ENCODE measurements at places on chromosomes 3 and 15.

- DNase-seq: no peak
Measured at GRCh38 chr3:37197810-37198371, 23.5 kb upstream of the LRRFIP2 start.

DNA sequence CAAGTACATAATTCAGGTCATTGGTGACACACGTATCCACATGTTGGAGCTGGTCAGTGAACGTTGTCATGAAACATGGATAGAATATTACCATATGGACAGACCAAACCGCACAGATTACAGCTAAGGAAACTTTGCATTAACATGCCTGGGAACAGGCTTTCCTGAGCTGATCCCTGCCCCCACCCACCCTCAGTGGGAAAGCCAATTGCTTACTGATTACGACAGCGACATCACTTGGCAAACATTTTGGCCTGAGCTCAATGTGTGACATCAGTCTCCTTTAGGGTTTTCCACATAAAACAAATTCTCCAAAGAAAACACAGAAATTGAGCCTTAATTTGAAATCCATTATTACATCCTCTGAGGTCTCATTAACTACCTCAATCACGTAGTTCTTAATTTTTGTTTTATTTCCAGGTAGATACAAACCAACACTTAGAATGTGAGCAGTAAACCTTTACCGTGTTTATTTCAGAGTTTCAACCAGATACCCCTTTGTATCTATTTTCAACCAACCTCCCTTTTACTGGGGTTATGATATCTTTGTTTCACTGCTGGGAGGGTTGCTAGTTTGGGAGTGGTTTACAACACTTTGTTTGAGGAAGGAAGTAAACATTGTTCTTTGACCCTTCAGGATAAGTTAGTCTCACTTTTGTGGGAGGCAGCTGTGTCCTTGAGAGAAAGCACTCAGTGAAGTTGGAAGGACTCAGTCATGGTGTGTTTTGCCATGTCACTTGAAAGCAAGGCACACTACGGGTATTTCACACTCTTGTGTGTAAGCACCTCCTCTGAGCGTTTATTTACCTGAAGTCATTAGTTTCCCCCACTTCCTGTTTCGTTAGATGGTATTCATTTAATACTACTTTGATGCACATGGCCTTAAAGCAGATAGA lies 103.1 kb downstream of the CMSS1 start:
- no peak for DNase-seq

- DNase-seq: no peak
Measured at GRCh38 chr3:168338161-168338560, 242.4 kb upstream of the GOLIM4 start.

GRCh38 chr15:51067510-51067909 lies 27.2 kb downstream of the TNFAIP8L3 start:
- DNase-seq: no peak

DNA sequence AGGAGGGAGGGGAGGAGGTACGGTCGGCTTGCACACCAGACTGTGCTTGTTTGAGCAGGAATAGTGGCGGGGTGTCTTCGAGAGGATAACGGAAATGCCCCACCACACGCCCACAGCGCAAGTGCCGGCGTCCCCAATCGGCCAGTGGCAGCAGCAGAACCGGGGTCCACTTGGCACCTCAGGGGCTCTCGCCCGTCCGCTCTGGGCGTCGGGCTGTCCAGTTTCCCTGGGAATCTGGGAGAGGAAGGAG lies 53.7 kb downstream of the CCDC54 start:
- peak; percentile 26 for DNase-seq

GRCh38 chr15:94297558-94297957 lies 66.2 kb downstream of the MCTP2 start:
- DNase-seq: no peak

DNA sequence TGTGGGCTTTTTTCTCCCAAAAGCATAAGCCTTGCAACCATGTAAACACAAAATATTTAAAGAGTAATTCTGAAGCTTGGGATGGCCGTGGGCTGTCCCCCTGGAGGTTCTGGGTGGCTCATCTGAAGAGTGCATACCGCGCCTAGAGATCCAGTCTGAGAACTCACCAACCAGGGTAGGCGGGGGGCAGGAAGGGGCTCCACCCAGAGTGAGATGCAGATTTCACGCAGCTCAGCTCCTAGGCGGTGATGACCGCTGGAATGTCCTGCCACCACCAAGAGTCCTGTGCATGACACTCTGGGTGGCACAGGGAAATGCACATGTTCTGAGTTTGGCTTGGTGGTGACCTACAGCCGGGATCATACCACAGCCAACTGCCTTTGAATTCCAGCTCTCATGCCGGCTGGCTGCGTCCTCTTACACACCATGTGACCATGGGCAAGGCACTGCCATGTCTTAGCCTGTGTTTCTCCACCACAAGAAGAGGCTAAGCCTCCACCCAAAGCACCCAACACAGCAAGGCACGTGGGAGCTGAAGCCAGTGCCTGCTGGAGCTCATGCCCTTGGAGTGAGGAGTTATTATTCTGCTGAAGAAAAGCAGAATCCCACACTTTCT lies 125.1 kb upstream of the IQSEC1 start:
- no peak for DNase-seq

- no peak for DNase-seq
Measured at GRCh38 chr3:112629425-112629824, 11.5 kb downstream of the CCDC80 start.

DNA sequence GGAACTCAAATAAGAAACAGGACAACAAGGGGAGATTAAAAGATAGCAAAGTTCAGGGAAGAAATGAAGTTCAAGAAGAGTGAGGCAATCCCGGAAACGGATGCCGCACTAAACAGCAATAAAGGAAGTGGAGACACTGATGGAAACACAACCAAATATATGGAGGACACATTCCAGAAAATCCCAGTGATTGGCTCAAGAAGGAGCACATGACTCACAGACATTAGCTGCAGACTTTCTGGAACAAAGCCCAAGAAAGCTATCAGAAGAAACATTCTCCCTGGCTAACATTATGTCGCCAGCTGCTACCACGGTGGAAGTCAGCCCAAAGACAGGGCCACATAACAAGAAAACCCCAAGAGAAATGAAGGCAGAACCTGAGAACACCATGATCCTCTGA lies 18.1 kb upstream of the VGLL4 start:
- DNase-seq: no peak

GRCh38 chr15:63991706-63992105 lies 54.6 kb downstream of the DAPK2 start:
- DNase-seq: no peak

DNA sequence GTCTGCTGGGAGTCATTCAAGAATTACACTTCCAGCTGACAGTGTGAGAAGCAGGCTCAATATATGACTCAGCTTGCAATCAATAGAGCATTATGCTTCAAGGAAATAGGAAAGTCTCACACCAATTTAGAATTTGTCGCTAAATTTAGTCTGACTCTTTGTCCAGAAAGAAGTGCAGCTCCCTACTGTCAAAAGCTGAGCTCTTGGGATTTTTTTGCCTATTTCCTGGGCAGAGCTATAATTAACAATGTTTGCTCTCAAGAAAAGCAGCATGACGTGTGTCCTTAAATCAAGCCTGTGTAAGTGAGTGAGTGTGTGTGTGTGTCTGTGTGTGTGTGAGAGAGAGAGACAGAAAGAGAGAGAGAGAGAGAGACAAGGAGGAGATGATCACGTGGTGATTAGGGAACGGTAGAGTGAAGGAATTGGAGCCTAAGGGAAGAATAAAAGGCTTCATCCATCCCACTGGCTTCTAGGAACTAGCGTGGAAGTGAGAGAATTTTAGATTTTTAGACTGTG lies 16.4 kb upstream of the SLC35G2 start:
- DNase-seq: no peak

DNA sequence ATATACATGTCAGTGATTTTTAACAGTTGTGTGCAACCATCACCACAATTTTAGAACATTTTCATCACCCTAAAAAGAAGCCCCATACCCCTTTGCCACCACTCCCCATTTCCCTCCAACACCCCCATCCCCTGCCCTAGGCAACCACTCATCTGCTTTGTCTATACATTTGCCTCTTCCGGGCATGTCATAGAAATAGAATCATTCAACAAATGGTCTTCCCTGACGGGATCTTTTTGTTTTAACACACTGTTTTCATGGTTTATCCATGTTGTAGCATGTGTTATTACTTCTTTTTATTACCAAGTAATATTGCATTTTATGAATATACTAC lies 4.0 kb downstream of the VILL start:
- DNase-seq: no peak

DNA sequence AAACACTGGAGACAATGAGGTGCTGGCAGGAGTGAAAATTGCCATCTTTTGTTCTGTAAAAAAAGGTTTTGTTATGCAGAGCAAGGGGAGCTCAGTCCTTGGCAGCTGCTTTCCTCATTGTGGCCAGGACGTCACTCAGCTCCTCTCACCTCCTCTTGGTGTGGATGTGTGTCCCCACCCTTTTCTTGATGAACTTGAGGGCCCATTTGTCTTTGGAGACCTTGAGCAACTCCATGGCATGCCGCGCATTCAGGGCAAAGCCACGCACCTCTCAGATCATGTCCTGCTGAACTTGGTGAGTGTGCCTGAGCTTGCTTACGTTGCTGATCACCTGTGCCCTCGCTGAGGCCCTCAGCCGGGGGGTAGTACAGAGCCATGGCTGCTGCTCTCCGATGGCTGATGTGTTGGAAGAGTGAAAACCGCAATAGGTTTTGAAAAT lies 24.5 kb upstream of the BDH1 start:
- DNase-seq: no peak

DNA sequence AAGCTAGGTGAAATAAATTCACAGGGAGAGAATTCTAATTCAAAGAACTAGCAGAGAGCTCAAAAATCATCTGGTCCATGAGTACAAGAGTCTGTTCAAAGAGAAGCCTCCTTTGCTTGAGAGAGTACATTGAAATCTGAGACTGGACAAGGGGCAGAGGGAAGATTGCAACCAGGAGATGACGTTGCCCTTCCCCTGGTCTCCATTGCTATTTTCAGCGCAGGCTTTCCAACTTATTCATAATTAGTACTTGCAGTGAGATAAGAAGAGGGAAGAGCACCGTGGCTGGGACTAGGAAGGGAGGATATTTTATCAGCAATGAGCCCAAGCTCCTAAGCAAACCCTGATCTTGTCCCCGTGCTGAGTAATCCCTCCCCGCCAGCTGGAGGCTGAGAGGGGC lies 251.8 kb upstream of the RORA start:
- no peak for DNase-seq

- no peak for DNase-seq
Measured at GRCh38 chr3:4824926-4825325, 154.3 kb upstream of the BHLHE40 start.

DNA sequence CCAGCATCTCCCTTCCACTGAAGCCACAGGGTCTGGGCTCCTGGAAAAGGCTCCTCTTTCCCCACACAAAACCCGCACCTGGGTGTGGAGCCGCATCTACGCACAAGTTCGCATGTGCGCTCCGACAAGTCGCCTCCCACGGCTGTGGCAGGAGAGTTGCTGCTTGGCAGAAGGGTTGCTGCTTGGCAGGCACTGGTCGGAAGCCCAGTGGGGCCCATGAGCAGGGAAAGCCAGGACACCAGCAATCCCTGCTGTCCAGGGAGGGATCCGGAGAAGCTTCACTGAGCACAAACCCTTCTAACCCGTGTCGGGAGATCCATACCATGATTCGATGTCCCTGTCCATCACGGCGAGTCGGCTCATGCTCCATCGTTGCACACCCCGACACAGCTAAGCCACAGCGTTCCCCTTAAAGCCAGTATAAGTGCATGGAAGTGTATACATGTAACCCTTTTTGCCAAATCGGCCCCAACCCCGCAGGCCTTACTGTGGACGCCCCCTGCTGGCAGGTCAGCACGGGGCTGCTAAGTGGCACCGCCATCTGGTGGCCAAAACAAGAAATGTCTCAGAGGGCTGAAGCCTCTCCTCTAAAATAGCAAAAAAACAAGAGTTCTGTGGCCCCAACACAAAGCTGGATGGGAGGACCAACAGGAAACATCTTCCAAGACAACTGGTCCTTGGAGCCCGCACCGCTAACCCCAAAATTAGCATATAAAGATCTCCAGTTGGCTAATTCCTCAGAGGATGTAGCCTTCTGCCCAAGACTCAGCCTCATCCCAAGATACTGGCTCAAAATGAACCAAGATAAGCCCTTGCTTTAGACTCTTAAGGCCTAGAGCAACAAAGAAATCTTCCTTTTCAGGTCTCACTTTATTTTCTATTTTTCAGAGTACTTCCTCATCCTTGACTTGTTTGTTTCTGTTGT lies 8.3 kb downstream of the ANKRD63 start:
- DNase-seq: peak; percentile 83

- DNase-seq: no peak
Measured at GRCh38 chr3:90011131-90011530, 903.7 kb downstream of the EPHA3 start.

DNA sequence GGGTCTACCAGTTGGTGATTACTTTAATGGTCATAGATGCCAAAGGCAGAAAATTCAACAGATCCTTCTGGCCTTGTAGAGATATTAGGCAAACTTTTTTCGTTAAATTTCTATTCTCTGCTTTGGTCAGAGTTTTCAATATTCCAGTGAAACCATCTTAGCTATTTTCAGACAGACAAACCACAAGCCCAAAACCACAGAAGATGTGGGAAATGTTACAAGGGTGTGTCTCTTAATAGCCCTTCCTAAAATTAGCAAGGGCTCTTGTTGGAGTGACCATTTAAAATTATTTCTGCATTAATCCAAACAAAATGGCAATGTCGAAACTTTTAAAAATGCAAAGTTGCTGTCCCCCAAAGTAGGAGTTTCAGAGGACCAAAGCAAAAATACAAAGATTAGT lies 102.8 kb downstream of the ARRDC4 start:
- no peak for DNase-seq

- DNase-seq: no peak
Measured at GRCh38 chr15:42338500-42338899, 20.8 kb upstream of the CAPN3 start.

- no peak for DNase-seq
Measured at GRCh38 chr3:64266065-64266931, 41.0 kb upstream of the PRICKLE2 start.

DNA sequence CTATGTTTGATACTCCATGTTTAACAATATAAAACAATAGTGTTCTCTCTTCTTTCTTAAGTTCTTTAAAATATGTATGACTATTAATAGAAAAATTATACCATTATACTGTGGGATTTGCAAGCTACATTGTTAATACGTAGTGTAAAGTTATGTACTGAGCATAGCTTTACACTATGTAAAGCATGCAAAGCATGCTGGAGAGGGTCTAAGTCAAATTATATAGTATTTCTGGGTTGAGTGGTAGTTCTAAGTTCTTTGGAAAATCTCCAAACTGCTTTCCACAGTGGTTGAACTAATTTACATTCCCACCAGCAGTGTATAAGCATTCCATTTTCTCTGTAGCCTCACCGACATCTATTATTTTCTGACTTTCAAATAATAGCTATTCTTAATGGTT lies 253.0 kb downstream of the RAP2B start:
- DNase-seq: no peak

DNA sequence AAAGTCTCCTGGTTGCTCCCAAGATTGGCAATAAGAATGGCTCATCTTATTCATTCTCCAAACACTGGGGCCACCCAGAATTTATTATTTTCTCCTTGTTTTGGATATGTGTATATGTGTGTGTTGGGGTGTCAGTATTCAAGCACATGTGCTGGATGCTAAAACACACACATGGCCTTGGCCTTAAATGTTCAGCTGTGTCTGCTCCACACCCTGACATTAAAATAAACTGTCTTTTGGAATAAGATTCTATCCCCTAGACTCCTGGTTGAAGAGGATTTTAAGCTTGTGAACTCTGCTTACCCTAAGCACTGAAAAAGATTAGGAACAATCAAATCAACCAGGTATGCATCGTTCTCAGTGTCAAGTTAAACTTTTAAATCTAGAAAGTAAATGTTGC lies 382.9 kb upstream of the MCTP2 start:
- no peak for DNase-seq

- no peak for DNase-seq
Measured at GRCh38 chr3:19888428-19889152, 45.4 kb downstream of the EFHB start.

GRCh38 chr3:9729419-9729818 lies 2.1 kb upstream of the BRPF1 start:
- DNase-seq: no peak
